SK-N-DZ (cell line): ENCODE measurements at places on chromosomes 11 and 22.

GRCh38 chr11:9947231-9947864 is 283.5 kb downstream of the SWAP70 start:
- DNase-seq: no peak

DNA sequence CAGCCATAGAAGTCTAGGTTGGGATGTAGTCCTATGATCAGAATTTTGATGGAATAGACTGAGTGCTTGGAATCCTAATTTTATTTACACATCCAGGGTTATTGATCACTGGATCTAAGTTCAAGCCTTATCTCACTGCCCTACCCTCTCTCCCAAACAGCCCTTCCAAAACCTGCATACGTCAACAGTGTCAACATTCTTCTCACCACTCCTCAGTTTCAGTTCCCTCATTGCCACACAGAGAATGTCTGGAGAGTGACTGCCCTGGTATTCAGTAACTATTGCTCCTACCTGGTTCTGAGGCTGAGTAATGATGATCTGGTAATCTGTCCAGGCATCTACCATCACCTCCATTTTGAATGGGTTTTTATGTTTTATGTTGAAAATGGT is 60.0 kb downstream of the GLYATL1 start:
- no peak for DNase-seq

GRCh38 chr22:21450858-21451353 is 16.3 kb upstream of the TMEM191C start:
- DNase-seq: no peak

DNA sequence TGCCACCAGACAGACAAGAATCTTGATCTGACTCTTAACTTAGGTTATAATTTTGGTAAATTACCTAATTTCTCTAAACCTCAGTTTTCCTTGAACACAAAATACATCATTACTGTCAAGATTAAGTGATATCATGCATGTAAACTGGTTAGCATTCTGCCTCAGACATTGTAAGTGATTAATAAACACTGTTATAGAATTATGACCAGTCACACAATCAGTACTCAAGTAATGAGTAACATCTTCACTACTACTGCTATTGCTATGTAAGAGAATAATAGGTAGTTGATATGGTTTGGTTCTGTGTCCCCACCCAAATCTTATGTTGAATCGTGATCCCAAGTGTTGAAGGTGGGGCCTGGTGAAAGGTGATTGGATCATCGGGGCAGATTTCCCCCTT is 218.9 kb downstream of the SBF2 start:
- DNase-seq: no peak

- no peak for DNase-seq
These were observed 24.4 kb downstream of the OR8B12 start for GRCh38 chr11:124518989-124519451.
